ENCODE measurements at places on chromosomes 11 and 22. TPM values are rescaled to one million over a fixed set of nuclear protein-coding genes. Genes with fewer than 3 reads are reported as not detected.

Gene SAAL1
- total RNA-seq, result 14.7 TPM

Gene PLAAT4
- 66.7 TPM for total RNA-seq

Gene MRGPRX1
- not detected for total RNA-seq

Gene NAALAD2
- total RNA-seq, result 8.1 TPM

Gene CATSPER1
- not detected for total RNA-seq

Gene HMOX1
- 351 TPM for total RNA-seq

Gene IFITM5
- total RNA-seq, result not detected

Gene DTX4
- 14.5 TPM for total RNA-seq

Gene MMP13
- total RNA-seq, result not detected

Gene TREH
- total RNA-seq, result not detected

Gene BIRC3
- total RNA-seq, result 97.6 TPM

Gene NOX4
- 3.9 TPM for total RNA-seq

Gene FGF19
- total RNA-seq, result not detected

Gene KCNQ1OT1
- 3.1 TPM for total RNA-seq

Gene TRPC6
- 4.3 TPM for total RNA-seq

Gene CASP1
- 98.1 TPM for total RNA-seq

Gene TSPAN18
- total RNA-seq, result 37.2 TPM

Gene DEFB131B
- total RNA-seq, result not detected

Gene DNAJB7
- total RNA-seq, result not detected

Gene CDCA5
- total RNA-seq, result 2.4 TPM

Gene XBP1
- 218 TPM for total RNA-seq

Gene A4GALT
- 23.1 TPM for total RNA-seq

Gene CYB561A3
- total RNA-seq, result 91.8 TPM

Gene MOV10L1
- 0.37 TPM for total RNA-seq

Gene WNT11
- 1.4 TPM for total RNA-seq

Gene IL17RA
- 78.7 TPM for total RNA-seq

Gene FBXO3
- total RNA-seq, result 58.3 TPM

Gene C11orf91
- total RNA-seq, result not detected

Gene POU2AF2
- total RNA-seq, result not detected

Gene TRIM51
- total RNA-seq, result not detected

Gene FOXRED1
- total RNA-seq, result 31.3 TPM

Gene GPHA2
- total RNA-seq, result not detected

Gene SLC35F2
- total RNA-seq, result 8.0 TPM

Gene GTSE1
- 3.2 TPM for total RNA-seq

Gene OR8D1
- total RNA-seq, result not detected

Gene CD248
- total RNA-seq, result 7.3 TPM

Gene SCUBE2
- total RNA-seq, result 17.7 TPM

Gene SLC1A2
- total RNA-seq, result 0.63 TPM

Gene TSSK2
- total RNA-seq, result not detected

Gene PATE2
- not detected for total RNA-seq

Gene CLCF1
- 12.8 TPM for total RNA-seq

All from spleen (tissue), 13 donors.